ENCODE measurements at places on chromosomes 7 and 10.

GRCh38 chr7:157817433-157817832 lies 480.6 kb downstream of the DNAJB6 start:
- DNase-seq = no peak

DNA sequence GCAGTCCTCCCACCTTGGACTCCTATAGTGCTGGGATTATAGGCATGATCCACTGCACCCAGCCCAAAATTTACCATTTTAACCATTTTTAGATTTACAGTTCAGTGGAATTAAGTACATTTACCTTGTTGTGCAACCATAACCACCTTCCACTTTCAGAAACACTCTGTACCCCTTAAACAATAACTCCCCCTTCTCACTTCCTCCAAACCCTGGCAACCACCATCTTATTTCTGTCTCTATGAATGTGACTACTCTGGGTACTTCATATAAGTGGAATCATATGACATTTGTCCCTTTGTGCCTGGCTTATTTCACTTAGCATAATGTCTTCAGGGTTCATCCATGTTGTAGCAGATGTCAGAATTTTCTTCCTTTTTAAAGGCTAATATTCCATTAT lies 33.6 kb downstream of the SUFU start:
- no peak for DNase-seq

- DNase-seq = no peak
These were observed 1080.9 kb downstream of the SORCS1 start for GRCh38 chr10:106083572-106083971.

GRCh38 chr10:100669616-100670015 lies 75.8 kb upstream of the PAX2 start:
- no peak for DNase-seq

DNA sequence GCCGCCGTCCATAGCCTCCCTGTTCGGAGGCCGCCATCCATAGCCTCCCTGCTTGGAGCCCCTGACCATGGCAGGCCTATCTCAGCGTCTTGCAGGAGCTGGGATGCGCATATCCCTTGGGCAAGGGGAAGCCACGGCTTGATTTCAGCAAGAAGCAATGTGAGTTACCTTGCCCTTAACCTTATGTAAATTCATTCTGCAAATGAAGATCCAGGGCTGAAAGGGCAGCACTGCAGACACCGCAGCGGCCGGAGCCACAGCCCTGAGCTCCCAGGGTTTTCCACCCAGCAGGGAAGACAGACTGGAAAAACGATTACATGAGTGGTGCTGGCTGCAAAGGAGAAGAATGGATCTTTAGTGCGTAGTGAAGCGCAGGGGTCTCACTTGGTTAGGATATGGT lies 95.8 kb downstream of the SEC61G start:
- DNase-seq = no peak

DNA sequence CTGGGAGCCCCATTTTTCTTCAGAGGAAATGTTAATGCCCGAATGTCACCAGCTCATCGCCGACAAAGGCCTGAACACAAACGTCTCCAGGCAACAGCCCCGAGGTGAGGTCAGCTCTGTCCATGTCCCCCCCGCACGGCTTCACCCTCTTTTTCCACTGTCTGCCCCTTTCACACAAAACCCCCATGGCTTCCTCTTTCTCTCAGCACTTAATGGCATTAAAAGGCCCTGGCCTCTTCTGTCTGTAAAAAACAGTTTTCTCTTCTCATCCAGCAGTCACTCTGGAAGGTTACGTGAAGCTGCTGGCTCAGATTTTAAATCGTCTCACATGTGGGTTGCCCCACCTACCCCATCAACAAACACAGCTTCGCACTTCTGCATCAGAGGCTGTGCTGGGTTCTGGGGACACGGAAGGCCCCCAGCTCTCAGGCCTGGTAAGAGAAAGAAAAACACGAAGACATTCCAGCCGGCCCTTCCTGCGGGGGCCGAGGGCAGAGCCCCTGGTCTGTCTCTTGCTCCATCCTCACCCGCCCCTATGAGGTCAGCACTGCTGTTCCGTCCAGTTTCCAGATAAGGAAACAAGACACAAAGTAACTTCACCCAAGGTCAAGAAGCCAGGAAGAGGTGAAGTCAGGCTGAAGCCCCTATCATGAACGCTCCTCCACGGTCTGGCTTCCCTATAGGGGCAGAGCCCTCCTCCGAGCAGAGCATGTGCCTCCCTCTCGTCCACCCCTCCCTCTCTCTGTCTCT lies 91.1 kb upstream of the PDGFA start:
- DNase-seq = no peak

DNA sequence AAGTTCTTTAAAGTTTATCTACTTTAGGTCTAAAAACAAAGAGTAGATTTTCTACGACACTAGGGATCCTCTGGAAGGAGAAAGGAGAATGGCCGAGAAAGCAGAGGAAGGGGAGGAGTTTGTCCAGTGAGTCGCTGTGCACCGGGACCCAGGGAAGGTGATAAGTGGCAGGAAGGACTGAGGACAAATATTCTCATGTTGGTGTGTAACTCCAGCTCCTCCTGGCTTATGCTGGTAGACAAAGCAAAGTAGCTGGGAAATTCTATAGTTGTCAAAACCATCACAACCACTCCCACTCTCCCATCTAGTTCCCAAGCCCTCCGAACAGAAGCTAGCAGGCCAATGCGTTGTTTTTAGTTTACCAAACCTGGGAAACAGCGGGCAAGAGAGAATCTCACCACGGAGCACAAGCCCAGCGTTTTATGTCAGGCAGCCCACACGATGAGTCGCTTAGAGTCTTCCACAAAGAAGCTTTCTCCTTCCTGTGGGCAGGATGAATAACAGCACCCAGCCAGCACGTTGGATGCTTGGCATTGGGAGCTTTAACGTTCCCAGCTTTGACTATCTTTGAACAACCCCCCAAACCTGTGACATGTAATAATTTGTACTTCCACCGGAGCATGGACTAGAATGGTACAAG lies 32.9 kb upstream of the JCAD start:
- no peak for DNase-seq

- no peak for DNase-seq
These were observed 54.0 kb downstream of the NEURL1 start for GRCh38 chr10:103547391-103547946.
